CD4-positive, alpha-beta memory T cell (primary cell): ENCODE measurements at places on chromosomes 6 and 20.

- peak; percentile 62 for DNase-seq
Observed at GRCh38 chr20:64057628-64058498, 5.1 kb upstream of the TCEA2 start.

DNA sequence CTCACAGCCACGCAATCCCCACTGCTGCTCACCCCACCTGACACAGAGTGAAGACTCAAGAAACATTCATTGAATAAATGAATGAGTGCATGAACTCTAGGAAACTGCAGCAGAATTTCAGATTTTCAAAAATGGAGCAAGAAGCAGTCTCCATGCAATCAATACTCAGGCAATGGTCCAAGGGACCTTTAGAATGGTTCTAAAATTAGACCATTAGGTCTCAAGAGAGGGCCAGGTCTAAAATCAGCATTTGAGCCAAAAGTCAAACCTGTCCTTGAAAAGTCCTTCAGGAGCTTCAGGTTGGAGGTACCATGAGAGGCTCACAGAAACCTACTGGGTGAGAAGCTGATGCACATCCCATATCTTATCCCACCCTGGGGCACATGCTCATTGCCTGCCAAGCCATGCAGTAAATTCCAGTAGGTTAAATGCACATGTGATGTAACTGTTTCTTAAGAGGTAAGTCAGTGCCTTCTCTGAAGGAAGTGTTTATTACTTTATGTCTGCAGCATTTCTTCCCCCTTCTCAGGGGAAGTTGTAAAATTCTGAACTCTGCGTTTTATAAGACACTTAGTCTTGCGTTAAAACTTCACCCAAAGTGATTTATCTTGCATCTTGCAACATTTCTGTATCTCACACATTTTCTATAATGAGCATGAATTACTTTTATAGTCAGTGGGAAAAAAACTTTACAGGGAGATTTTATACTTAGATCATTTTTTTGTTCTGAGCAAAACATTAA is 126.6 kb downstream of the ADAT2 start:
- no peak for DNase-seq

GRCh38 chr6:127586372-127586771 is 9.4 kb downstream of the C6orf58 start:
- no peak for DNase-seq

DNA sequence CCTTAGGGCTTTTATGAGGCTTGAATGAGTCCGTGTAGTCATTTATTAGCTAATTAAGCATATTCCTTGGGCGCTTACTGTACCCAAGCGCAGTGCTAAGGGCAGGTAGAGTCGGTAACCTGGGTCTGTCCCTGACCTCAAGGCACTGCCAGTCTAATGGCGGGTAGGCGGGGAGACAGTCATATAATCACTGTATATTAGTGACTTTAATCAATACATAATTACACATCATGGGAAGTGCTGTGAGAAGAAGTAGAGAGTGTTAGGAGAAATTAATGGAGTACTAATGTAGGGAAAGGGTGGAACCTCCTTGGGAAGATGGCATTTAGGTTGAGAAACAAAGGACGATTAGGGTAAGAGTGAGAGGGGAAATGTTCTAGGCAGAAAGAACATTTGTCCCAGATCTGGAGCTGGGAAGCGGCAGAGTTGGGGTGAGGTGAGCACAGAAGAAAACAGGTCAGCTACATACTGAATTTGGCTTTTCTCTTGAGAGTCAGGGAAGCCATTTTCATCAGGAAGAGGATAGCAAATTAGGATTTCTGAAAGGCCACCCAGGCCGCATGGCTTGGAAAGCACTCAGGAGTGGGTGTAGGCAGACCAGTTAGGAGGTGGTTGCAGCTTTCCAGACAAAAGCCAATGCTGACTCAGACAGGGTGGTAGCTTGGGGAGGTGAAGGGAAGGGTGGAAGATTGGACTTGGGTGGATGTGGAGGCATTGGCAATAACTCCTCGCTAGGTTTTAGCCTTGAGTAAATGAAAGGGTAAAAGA is 954 bp upstream of the BLCAP start:
- DNase-seq: no peak

- peak; percentile 60 for DNase-seq
Observed at GRCh38 chr6:1604158-1605003, 5.3 kb upstream of the FOXC1 start.

DNA sequence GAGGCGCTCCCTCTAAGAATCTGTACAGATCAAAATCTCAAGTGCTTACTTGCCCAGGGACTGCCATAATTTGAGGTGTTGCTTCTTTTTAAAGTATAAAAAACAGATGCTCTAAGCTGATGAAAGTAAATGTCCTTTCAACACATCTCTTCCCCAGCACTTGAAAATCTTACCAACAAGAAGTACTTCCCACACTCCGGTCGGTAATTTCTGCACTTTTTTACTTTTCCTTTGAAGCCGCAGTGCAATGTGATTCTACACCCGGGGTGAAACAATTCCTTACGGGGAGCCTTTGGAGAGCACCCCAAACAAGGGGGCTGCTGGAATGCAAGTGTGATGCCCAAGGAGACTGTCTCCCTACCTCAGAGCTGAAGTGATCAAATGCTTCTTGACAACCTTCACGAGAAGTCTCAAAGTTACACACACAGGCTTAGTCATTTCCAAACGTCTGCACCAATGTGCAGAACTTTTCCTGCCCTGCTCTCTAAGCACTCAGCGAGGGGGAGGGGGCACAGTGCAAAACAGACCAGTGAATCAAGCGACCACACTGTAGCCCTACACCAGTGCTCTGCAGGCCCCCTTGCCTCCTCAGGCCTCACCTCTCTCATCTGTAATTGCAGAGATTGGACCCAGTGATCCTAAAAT is 56.7 kb downstream of the ATXN1 start:
- DNase-seq: no peak

DNA sequence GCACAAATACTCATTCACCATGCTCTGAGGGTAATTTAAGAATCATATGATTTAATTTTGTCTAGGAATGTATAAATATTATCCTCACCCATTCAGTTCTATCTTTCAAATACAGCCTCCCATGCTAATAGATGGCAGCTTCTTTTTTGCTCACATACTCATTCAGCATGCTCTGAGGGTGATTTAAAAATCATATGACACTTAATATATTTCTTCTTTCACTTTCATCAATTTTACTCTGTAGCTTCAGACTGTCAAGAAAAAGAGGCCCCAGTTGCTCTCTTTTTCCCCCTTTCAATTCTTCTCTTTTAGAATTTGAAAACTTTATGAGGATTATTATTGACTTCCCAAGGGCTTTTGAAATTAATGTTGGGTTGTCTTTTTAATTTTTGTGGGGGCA is 161.7 kb upstream of the LAMP5 start:
- DNase-seq: no peak

DNA sequence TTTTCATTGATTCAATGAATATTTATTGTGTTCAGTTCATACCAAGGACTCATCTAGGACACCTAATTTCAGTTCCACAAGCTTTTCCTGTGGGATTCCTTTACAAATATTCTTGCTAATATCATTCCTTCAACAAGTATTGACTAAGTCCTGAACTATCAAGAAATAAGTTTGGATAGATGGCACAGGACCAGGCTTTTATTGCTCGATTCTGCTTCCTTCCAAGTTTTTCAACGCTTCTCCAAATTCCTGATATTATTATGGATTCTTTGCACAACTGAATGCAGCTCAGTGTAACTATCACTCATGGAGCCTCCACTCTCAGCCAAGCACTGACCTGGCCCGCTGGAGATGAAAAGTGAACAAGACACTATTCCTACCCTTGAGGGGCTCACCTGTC is 32.7 kb upstream of the COL21A1 start:
- no peak for DNase-seq

DNA sequence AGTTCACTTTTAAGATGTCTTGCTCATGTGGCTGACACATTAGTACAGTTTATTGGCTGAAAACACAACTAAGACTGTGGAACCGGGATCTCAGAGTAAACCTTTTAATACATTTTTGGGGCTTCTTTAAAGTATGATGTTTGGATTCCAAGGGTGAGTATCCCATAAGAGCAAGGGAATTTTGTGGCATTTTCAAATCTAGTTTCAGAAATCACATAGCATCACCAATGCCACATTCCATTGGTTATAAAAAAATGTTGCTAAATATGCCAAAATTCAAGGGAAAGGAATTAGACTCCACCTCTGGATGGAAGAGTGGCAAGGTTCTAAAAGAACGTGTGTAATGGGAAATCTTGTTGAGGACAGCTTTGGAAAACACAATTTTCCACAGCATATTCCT is 338.6 kb downstream of the COL12A1 start:
- no peak for DNase-seq

DNA sequence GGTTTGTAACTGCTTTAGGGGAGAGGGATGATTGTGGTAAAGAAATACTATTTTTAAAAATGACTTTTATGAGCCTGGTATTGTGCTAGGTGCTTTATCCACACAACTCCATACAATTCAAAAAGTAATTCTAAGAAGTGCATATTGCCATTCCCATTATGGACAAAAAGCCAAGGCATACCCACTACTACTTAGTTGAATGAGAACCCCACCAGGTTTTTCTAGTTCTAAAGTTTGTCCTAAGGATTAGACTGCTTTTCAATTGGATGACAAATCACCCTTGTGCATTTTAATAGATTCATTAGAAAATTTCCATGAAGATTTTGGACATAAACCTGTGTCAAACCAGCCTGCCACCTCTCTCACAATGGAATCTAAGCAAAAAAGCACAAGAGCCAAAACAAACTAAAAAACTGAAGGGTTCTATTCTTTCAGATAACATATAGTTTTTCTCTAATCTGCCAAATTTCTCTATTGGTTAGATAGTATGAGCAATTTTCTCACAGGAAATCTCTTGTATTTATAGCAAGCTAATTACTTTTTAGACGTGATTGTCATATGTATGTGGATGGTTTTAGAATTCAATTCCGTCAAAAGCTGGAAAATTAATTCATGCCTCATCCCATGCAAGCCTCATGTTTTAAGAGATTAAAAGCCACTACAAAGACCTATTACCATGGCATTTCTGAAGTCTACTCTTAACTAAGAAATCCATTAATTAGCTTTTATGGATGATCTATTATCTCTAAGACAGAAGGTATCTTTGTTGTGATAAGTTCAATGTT is 325.5 kb downstream of the RNGTT start:
- DNase-seq: no peak

GRCh38 chr6:25341203-25341552 is 62.0 kb downstream of the CARMIL1 start:
- DNase-seq: no peak

DNA sequence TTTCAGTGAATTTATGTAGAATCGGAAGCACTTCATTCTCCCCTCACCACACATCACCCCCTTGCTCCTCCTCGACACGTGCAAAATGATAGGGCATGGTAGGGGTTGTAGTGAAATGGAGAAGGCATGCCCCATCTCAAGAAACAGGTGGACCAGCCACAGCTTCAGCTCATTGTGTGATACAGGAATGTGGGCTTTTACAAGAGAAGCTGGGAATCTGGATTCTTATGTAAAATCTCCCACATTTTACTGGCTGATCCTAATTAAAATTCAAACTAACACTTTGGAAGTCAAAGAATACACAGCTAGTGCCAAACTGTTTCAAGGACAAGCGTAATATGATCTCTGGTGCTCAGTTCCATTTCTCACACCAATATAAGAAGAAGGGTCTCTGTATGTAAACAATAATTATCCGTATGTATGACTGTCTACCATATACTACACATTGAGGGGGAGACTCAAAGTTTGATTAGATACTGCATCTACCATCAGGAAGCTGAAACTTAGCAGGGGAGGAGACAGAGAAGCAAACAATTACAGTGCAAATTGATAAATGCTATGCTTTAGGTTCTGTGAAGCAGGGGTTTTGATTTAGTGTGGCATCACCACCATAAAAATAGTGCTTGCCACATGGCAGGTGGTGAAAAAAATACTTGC is 24.3 kb upstream of the KIAA0408 start:
- DNase-seq: no peak

DNA sequence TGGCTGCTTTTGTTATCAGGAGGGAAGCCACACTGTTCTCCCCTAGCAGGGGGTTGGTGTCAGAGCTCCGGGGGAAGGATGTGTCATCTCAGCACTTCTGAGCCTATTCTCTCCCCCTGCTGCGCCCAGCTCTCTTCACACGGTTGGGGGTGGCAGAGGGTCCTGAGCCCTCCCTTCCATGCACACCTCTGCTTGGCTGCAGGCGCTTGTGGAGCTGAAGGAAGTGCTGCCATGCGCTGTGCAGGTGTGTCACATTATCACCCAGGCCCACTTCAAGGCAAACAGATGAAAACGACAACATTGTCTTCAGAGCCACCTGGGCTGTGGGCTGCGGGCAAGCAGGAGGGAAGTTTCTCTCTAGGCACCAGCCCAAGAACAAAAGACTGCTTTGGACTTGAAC is 263.4 kb downstream of the BMP7 start:
- no peak for DNase-seq

DNA sequence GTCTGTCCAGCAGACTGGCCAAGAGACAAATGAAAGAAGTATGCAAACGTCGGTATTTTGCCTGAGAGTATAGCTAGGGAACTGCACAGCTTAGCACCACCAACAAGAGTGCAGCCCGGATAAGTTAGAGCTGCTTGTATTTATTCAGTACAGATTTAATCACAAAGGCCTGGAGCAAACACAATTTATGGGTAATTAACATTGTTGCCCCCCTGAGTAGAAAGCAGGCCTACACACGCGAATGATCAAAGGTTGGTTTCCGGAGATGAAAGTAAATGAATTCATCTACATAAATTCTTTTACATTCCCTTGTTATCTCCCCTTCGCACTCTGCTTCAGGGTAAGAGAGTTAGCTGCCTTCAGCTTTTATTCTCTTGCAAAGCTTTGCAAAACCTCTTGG is 24.7 kb upstream of the CRISP1 start:
- no peak for DNase-seq

DNA sequence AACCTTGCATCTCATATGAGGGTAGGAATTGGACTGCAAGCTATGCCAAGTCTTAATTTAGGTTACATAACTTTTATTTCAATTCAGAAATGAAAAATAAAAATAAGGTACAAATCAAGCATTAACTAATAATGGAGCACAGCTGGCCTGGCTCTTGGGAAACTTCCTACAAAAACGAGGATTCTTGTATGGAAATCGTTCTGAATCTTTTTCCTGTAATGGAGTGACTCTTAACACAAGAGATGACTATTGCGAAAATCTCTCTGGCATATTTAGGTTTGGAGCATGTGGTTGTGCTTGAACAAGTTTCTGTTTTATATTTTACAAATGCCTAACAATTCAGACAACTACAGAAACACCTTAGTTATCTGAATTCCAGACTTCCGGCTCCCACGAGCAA is 34.0 kb upstream of the PI16 start:
- DNase-seq: no peak
